ENCODE measurements at places on chromosomes 5 and 9.

- DNase-seq: no peak
Observed at GRCh38 chr9:18456624-18457237, 17.2 kb upstream of the ADAMTSL1 start.

DNA sequence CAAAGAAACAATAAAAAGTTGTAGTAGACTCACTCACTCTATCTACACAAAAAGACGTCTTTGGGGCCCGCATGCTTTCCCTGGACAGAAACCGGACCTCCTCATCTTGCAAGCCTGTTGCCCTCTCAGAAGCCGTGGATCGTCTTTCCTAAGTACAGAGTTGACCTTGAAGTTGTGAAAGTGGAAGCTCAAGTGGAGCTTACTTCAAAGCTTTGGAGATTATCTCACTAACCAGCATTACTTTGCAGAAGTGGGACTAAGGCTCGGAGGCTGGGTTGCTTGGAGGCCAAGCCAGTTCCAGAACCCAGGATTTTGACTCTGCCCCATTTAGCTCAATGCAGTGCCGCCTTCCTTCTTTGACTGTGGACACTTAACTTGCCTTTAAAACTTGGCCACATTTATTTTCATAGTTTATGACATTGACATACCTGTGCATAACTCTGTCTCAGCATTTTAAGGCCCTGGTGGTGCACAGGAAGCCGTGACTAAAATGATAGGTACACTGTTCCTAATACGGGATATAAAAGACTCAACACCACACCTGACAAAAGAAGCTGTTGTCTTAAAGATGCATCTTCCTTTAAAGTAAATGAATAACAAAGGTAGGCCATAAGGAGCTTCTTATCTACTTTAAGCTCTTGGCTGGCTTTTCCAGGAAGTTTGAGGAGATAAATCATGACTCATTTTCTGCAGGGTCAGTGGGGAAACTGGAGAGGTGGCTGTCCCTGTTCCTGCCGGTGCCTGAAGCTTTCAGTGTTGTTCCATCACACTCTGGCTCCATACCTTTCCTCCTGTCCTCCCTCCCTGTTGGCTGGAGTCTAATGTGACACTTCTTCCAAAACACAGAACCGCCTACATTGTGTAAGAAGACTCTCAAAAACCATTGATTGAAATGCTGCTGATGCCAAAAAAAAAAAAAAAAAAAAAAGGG lies 10.7 kb downstream of the SLC25A25 start:
- DNase-seq: no peak

DNA sequence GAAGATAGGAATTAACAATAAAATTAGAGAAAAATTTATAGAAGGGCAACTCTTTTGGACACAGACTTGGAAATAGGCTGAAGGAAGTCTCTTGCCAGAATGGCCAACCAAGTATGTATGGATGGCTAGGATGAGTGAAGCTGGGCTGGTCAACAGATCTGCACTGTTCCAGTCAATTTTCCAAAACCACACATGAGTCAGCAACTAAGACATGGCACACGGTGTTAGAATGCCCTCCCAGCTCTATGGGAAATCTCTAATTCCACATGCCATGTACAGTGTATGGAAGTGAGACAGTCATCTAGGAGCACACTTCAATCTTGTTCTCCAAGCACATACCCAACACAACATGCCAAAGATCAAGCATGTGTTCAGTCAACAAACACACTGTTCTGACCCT lies 129.6 kb downstream of the GLIS3 start:
- DNase-seq: no peak

DNA sequence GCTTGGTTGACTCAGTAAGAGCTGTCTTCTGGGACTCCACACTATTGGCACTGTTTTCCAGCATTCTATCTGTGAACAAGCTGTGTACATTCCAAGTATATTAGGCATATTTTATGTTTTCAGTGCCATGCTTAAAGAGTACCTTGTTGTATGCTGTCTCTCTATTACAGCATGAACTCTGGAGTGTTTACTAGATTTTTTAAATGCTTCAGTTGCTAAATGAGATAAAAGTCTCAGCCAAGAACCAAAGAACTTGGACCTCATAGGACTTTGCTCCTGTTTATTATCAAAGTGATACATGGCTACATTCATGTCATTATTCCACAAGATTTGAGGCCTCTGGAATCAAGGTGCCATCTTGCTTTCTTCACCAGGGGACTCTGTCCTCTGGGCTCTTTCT lies 167.2 kb downstream of the C9orf152 start:
- no peak for DNase-seq

GRCh38 chr9:28121366-28121765 lies 548.1 kb upstream of the C9orf72 start:
- DNase-seq: no peak

GRCh38 chr9:86550401-86550800 lies 196.2 kb upstream of the TUT7 start:
- DNase-seq: no peak

DNA sequence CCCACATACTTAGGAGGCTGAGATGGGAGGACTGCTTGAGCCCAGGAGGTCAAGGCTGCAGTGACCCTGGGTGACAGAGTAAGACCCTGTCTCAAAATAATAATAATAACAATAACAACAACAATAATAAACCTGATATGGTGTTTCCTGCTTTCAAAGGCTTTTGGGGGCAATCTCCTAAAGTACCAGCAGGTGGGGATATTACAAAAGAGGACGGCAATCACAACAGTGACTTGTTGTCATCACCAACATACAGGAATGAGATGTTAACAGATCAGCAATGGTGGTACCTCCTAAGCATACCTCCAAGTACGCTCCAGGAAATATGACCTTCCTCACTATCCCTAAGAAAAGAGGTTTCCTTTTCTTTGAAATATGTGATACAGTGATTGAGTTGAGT lies 91.1 kb upstream of the RNF180 start:
- DNase-seq: no peak

GRCh38 chr5:24232929-24233498 lies 411.8 kb downstream of the CDH10 start:
- DNase-seq: no peak

- no peak for DNase-seq
Observed at GRCh38 chr9:128928624-128929023, 7.8 kb downstream of the PHYHD1 start.

DNA sequence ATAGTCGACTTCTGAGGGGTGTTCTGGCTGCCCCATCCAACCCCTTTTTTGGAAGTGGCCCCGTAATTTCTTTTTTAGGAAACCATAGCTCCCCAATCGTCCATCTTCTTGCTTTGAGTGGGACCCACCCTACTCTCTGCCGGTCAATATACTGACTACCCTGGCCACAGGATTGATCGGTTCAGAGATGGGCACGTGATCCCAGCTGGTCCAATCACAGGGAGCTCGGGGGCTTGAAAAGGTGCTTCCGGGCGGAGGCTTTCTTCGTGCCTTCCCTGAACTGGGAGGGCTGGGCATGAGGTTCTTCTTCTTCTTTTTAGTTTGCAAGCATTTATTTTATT lies 78.7 kb upstream of the SH3PXD2B start:
- DNase-seq: no peak

- DNase-seq: no peak
Observed at GRCh38 chr9:86754581-86755560, 192.4 kb downstream of the GAS1 start.

DNA sequence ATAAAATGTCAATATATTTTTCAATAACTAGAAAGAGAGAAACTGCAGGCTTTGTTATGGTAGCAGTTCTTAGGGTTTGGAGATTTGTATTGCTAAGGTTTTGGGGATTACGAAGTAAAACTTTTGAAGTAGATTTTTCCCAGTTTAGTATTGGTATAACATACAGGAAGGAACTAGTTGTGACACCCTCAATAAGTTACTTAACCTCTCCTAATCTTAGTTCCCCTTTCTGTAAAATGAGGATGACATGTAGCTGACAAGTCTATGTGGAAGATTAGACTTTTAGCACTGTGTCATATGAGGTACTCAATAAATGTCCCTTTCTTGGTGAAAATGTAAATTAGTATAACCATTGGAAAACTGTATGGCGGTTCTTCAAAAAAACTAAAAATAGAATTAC lies 73.4 kb upstream of the ATG10 start:
- no peak for DNase-seq

DNA sequence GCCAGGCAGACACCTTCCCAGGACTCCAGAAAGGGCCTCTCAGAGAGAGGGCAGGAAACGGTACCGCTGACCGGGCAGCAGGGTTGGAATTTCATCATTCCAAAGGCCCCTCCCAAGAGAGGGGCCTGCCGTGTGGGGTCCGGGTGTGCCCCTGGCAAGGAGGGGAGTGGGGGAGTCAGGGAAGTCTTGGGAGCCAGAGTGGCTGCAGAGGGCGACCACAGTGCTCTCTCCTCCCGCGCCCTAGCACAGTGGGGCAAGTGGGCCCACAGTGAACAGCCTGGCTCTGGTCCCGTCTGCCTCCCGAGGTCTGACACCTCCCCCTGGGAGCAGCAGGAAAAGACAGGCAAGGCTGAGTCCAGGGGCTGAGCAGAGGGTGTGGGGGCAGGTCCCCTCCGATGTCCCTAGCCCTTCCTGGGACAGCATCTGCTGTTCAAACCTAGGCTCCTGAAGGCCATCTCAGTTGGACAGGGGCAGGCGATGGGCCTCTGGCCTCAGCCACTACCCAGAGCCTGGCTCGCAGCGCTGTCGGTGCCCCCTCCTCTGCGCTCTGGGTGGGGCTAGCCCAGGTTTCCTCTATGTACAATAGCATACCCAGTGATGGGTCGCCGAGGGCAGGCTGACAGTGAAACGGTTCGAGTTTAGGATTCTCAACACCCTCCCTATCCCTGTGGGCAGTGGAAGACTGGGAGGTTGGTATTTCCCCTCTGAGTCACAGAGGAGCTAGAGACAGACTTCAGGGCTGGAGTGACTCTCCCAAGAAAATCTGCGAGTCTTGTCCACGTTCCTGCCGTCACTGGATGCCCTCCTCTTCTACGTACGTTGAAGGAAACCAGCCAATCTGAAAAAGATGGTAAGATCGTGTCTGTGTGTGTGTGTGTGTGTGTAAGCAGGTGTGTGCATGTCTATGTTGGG lies 25.4 kb upstream of the SARDH start:
- no peak for DNase-seq

- no peak for DNase-seq
Observed at GRCh38 chr9:116452634-116453033, 234.5 kb upstream of the TRIM32 start.

- no peak for DNase-seq
Observed at GRCh38 chr5:691817-692528, 1.2 kb downstream of the TPPP start.

- peak; percentile 26 for DNase-seq
Observed at GRCh38 chr9:132114102-132114707, 34.5 kb upstream of the MED27 start.

GRCh38 chr5:17794815-17795214 lies 160.6 kb downstream of the TAF11L14 start:
- DNase-seq: no peak

- DNase-seq: no peak
Observed at GRCh38 chr9:69411246-69411645, 86.2 kb downstream of the ENTREP1 start.

DNA sequence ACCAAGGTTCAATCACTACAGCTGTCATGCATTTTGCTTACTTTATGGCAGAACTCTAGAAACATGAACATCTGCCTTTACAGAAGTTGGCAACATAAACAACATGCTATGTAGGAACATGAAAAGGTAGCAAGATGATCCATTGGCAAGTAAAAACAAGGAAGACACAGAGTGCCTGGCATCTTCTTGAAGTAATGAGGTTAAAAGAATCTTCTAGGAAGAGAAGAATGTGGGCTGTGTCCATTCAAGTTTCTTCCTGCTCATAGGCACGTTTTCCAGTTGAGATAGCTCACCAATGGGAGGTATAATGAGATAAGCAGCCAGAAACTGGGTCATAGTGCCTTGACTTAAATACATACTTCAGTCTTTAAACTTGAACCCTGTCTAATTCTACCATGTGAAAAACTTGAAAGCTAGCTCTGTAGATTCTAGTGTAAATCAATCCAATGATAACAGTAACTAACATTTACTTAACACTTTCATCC lies 109.4 kb upstream of the PRLR start:
- no peak for DNase-seq

GRCh38 chr5:178384816-178385495 lies 152.4 kb upstream of the PHYKPL start:
- DNase-seq: no peak

DNA sequence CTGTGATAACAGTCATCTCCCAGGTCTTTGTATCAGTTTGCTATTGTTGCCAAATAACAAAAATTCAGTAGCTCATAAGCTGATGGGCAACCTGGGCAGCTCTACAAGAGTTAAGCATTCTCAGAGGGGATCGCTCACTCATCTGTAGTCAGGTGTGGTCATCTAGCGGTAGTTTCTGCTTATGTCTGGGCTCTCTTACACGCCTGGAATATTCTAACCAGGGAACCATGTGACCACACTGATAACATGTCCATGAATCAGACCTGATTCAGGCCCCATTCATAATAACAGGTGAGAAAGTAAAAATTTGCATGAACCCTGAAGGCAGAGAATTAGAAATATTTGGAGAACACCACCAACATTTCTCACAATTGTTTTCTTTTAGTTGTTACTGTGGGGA lies 576.1 kb downstream of the SLCO4C1 start:
- no peak for DNase-seq

- DNase-seq: no peak
Observed at GRCh38 chr9:72786948-72787347, 165.9 kb downstream of the ALDH1A1 start.

DNA sequence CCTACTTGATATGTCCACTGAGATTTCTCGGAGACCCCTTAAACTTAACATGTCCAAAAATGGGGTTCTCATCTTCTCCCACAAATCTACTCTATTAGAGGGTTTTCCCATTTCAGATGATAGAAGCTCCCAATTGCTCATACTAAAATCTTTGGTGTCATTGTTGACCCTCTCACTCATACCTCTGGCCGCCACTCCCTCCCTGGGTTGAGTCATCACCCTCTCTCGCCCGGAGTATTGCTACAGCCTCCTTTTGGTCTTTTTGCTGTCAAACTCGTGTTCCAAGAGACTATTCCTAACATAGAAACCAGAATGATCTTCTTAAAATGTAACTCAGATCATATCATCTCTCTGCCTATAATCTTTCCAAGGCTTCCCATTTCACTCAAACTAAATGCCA lies 91.0 kb upstream of the GNAQ start:
- DNase-seq: no peak

DNA sequence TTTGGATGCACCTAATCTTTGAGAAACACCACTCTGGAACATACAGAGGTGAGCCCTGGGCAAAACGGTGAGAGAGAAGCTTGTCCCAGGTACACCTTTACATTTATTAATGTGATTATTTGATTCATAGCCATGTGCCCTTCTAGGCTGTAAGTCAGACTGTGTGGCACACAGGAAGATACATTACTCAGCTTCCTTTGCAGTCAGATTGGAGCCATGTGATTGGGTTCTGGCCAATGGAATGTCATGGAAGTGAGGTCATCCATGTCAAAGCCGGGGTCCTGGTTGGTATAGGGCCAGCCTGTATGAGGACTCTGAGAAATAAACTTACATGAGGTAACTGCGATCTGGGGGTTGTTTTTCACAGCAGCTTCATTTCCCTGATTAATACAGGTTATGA lies 106.8 kb upstream of the CD180 start:
- no peak for DNase-seq

- no peak for DNase-seq
Observed at GRCh38 chr9:123422635-123423310, 66.8 kb downstream of the CRB2 start.

GRCh38 chr5:172283862-172284610 lies 472 bp upstream of the UBTD2 start:
- peak; percentile 71 for DNase-seq

All from activated gamma-delta T cell treated with Interleukin-2 at 50 U/mL for 16 hours (primary cell).